Sigmoid colon (tissue), 7 donors: ENCODE measurements at places on chromosomes 7 and 10.

- no peak for DNase-seq
Measured at GRCh38 chr10:12656518-12657142, 307.3 kb downstream of the CAMK1D start.

DNA sequence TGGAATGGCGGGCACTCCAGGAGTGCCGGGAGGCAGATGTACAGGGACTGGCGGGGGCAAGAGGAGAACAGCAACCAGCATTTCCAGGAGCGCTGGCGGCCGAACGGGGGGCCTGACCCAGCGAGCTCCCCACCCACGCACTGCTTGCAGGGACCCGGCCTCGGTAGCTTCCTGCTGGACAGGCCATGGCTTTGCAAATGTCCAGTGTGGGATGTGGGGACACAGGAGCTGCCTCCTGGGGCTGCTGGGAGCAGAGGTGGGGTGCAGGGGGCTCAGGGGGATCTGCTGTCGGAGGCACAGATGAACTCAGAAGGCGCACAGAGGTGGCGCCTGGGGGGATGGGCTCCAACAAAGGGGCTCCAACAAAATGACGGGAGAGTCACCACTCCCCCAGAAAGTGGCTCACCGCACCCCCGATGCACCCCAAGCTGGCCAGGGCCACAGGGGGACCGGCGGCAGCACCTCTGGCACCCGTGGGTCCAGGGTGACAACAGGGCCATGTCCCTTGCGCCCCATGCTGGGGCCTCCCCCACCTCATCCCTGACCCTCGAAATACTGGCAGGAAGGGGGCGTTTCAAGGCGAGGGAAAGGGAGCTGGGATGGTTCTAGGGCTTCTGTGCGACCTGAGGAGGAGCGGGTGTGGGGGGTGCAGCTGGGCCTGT lies 41.1 kb downstream of the AP5Z1 start:
- no peak for DNase-seq

- DNase-seq: no peak
Measured at GRCh38 chr10:57921140-57921539, 346.6 kb downstream of the IPMK start.

GRCh38 chr7:8628656-8629055 lies 195.2 kb downstream of the NXPH1 start:
- DNase-seq: no peak

- no peak for DNase-seq
Measured at GRCh38 chr10:6416892-6417512, 163.1 kb downstream of the PRKCQ start.

GRCh38 chr7:92768501-92769393 lies 67.6 kb downstream of the CDK6 start:
- no peak for DNase-seq

DNA sequence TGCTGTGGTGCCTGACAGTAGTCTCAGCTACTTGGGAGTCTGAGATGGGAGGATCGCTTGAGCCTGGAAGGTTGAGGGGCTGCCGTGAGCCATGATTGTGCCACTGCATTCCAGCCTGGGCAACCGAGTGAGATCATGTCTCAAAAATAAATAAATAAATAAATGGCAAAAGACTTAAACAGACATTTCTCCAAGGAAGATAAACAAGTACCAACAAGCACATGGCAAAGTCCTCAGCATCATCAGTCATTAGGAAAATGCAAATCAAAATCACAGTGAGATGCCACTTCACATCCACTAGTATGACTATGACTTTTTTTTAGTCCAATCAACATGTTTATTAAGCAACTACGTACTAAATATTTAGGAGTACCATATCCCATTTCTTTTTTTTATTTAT lies 21.3 kb upstream of the KPNA7 start:
- no peak for DNase-seq

DNA sequence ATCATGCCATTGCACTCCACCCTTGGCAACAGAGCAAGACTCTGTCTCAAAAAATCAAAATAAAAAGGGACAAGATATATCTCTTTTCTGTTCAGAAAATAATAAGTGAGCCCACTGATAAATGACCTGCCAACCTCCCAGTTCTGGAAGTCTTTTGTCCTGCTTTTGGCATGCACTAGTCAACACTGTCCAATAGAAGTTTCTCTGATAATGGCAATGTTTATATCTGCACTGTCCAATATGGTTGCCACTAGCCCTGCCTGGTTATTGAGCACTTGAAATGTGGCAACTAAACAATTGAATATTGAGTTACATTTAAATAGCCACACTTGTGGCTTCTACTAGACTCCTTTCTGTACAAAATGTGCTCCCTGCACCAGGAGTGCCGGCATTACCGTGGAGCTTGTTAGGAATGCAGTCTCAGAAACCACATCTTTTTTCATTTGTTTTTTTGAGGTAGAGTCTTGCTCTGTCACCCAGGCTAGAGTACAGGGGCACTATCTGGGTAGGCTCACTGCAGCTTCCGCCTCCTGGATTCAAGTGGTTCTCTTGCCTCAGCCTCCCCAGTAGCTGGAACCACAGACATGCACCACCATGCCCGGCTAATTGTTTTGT lies 229.7 kb downstream of the CACNB2 start:
- no peak for DNase-seq

- peak; percentile 56 for DNase-seq
Measured at GRCh38 chr10:129968020-129968852, 4.2 kb upstream of the EBF3 start.
